ENCODE measurements at places on chromosomes 6 and 20.
A peak's percentile ranks its signal among the peaks of the same experiment; 100 is the strongest.

- DNase-seq, result no peak
Observed at GRCh38 chr6:127192911-127193541, 73.6 kb upstream of the RNF146 start.

GRCh38 chr20:58137651-58138265, 90.7 kb downstream of the ANKRD60 start:
- no peak for DNase-seq

DNA sequence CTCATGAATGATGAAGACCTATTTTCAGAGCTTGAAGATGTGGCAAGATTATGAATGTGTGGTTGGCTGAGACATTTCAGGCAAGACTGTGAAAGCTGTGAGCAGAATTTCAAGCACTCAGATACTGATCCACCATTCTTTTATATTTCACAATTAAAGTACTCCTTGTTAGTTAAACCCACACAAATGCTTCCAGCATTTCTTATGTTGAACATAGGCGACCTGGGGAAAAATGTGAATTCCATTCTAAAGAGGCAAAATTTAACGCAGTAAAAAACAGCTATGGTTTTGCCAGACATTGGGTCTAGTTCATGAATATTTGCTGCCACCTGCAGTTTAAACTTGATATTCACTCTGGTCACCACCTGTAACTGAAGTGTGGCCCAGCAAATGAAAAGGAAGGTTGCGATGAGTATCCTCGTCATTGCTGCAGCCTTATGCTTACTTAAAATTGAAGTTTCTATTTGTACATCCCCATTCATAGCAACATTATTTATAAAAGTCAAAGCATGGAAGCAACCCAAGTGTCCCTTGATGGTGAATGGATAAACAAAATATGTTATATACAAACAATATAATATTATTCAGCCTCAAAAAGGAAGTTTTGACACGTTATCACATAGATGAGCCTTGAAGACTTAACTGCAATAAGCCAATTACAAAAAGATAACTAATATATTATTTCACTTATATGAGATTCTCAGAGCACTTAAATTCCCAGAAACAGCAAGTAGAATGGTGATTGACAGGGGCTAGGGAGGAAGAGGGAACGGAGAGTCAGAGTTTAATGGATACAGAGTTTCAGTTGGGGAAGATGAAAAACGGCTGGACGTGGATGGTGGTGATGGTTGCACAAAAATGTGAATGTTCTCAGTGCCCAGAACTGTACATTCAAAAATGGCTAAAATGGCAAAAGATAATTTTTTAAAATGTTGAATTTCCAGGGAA, 32.4 kb upstream of the FAM184A start:
- DNase-seq, result peak; percentile 8

GRCh38 chr6:34243131-34243771, 5.6 kb downstream of the SMIM29 start:
- no peak for DNase-seq

GRCh38 chr6:24743944-24744335, 25.0 kb upstream of the C6orf62 start:
- no peak for DNase-seq

- no peak for DNase-seq
Observed at GRCh38 chr6:143482593-143482992, 28.9 kb downstream of the FUCA2 start.

DNA sequence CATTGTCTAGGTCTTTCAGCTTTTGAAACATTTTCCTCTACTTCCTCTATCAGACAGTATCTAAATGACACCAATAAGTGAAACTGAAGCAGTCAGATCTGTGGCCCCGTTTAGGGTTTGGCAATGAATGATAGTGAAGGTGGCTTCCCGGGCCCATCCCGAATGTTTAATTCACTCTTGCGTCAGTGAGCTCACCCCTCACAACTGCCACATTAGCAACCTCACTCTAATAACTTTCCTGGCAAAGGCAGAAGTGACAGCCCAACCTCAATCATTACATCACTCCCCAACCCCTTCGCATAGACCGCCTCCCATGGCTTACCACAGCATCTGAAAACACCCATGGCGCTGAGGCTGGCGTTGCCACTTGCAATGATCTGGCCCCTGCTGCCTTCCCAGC, 92.4 kb upstream of the CD83 start:
- DNase-seq, result no peak

- DNase-seq, result no peak
Observed at GRCh38 chr20:16004108-16004854, 569.0 kb downstream of the KIF16B start.

GRCh38 chr20:32878820-32879219, 20.1 kb downstream of the EFCAB8 start:
- DNase-seq, result no peak

DNA sequence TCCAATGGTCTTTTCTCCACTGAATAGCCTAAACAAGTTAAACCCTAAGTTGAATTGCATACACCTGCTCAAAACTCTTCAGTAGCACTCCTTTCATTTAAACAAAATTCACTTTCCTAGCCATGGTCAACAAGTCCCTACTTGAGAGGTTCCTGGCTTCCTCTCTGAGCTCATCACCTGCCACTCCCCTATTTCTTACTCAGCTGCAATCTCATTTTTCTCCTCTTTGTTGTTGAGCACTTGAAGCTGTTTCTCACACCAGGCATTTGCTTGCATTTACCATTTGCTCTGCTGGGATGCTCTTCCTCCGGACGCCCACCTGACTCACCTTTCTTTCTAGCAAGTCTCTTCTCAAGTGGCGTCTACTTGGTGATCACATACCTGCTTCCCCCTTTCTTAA, 38.5 kb downstream of the EDN1 start:
- DNase-seq, result no peak

GRCh38 chr20:610130-611046, at the start of gene TCF15:
TSS of gene TCF15 (minus strand) at chr20:610309. CDS start at chr20:610237, 72 bp downstream.
- DNase-seq, result no peak

DNA sequence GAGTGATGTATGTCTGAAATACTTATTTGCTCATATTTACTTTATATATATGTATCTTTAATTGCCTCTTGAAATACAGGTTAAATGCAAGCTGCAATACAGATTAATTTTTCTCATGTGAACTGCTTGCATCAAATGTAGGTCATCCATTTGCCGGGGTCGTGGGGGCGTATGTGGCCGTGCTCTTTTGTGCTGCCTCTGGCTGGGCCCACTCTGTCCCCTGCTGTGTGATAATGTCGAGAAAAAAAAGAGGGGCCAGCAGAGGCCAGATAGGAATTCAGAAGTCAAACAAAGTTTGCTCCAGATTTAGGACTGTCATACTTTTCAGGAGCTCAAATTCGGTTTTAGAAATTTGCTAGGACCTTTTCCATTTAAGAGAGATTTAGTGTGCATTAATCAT, 459.6 kb upstream of the SOX4 start:
- DNase-seq, result no peak

DNA sequence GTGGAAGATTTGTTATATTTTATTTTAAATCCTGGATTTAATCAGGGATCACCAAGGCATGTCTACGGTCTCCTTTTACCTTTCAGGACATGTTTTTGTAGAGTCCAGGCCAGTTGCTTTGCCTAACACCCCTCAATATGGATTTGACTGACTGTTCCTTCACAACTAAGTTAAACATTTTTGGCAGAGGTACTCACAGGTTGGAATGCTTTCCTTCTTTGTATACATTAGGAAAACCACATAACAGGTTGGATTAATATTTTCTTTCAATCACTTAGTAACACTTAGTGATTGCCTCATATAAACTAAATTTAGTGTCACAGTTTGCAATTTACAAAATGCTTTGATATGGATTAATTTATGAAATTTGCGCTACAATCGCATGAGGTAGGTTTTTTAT, 64.5 kb downstream of the IPCEF1 start:
- DNase-seq, result no peak

- DNase-seq, result no peak
Observed at GRCh38 chr6:5472571-5472970, 211.3 kb downstream of the FARS2 start.

GRCh38 chr6:135254471-135254870, 73.4 kb downstream of the MYB start:
- DNase-seq, result no peak

GRCh38 chr20:35472209-35472608, 16.8 kb downstream of the CEP250 start:
- no peak for DNase-seq

DNA sequence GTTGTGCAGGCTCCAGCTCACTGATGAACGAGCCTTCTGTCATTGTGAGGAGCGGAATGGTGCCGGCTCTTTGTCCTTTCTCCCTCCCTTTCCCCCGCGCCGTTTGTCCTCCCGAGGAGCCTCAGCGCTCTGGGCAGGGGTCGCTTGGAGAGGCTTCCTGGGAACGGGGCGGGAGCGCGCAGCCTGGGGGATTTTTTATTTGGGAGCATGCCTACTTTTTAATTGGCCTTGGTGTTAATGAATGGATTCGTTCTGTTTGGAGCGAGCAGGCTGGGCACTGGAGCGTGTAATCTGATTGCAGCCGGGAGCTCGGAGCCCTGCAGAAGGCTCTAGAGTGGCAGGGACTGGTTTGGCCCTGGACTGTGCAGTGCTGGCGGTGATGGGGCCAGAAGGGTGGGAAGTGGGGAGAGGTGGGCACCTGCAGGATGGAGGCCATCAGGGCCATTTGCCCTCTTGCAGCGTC, 118.8 kb downstream of the CDH4 start:
- DNase-seq, result no peak

DNA sequence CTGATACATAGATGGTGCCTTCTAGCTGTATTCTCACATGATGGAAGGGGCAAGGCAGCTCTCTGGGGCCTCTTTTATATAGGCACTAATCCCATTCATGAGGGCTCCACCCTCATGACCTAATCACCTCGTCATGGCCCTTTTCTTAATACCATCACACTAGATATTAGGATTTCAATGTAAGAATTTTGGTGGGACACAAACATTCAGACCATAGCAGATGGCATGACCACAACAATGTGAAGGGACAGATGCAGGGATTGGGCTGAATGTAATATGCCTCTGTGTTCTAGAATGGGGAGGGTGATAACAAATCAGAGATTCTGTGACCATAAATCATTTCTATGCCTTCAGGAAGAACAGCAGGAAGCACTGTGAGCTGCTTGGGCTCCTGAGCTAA, 145.8 kb downstream of the LCA5 start:
- DNase-seq, result no peak

DNA sequence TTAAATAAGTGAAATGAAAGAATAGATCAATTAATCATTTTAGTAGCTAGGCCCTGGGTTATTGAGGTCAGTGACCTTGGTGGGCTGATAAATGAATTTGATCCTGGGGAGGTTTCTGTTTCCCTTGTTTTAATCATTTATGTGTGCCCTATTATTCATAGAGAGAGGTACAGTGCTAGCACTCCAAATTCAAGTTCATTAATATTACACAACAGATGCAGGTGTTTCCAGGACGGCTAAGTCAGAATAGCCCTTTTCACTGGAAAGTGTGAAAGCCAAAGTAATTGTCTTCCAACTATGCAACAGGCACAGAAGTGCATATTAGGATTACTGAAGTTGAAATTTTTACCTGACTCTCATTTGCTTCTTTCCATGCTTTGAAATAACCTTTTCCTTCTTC, 61.7 kb upstream of the SGK1 start:
- DNase-seq, result no peak

GRCh38 chr6:116476002-116476678, 15.0 kb downstream of the CALHM6 start:
- no peak for DNase-seq

DNA sequence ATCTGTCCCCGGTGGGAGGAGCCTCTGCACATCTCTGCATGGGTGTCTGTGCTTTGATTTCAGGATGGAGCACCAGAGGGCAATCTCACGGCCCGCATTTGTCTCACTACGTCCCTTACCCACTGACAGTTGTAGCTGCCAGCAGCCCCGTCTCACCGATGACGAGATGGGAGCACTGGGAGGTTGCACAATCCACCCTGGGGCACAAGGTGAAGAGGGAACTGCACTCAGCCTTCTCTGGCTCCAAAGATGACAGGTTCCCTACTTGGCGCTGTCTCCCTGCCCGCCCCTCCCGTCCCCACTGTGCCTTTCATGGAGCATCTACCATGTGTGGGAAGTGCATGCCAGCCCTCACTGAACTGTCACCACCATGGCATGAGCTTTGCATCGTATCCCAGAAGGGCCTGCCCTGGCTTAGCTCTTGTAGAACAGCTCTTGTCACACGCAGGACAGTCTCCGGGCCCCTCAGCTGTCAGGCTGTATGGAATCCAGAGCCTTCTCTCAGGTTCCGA, 99.9 kb upstream of the PMEPA1 start:
- no peak for DNase-seq

GRCh38 chr6:107820338-107821261, 3.5 kb downstream of the SCML4 start:
- DNase-seq, result no peak

DNA sequence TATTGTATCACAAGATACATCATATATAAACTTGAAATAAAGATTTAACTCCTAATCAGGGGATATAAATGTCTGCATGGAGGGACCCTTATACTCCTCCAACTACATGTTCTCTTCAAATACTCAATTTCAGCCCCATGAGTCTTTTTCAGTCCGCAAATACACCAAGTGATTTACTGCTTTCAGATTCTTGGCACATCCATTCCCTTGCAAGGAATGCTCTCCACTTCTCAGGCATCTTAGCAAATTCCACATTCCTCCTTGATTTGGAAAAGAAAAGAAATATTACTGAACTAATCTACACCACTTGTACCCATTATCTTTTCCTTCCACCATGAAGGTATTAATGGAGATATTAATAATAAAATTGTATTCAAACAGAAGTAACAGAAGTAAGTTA, 999.4 kb upstream of the GJE1 start:
- DNase-seq, result no peak

DNA sequence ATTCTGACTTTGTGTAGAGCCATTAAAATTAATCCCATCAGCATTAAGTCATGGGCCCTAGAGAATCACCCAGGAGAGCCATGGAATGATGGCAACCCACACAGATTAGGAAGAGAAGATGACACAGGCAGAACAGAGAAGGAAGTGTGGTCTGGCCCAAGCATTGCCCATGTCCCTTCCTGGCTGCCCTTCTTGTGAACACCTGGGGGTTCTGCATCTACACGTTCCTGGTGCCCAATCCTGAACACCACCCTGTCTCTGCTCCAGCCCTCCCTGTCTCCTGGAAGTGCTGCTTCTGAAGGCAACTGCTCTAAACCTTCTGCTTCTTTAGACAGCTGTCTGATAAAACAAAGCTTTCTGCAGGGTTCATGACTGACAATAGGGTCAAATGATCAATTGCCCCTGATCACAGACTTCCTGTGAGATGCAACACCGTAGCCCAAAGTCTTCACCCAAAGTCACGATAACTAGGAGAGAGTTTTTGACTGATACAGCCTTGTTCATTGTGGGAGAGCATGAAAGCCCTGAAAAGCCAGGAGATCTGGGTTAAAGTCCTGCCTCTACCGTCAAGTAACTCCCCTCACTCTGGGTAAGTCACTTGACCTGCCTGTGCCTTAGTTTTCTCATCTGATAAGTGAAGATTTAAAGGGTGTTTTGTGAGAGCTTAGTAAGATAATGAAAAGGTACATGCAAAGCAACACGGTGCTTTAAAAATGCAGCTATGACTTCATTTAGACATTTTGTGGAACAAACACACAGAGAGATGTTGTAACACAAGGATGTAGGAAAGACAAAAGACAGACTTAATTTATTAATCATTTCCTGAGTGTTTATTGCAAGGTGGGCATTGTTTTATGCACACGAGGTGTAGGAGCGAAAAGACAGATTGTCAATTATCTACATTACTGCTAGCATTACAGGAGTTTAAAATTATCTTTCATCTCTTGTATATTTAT, 291.2 kb upstream of the STXBP5 start:
- DNase-seq, result no peak
